ENCODE measurements at places on chromosomes 2 and 18.

DNA sequence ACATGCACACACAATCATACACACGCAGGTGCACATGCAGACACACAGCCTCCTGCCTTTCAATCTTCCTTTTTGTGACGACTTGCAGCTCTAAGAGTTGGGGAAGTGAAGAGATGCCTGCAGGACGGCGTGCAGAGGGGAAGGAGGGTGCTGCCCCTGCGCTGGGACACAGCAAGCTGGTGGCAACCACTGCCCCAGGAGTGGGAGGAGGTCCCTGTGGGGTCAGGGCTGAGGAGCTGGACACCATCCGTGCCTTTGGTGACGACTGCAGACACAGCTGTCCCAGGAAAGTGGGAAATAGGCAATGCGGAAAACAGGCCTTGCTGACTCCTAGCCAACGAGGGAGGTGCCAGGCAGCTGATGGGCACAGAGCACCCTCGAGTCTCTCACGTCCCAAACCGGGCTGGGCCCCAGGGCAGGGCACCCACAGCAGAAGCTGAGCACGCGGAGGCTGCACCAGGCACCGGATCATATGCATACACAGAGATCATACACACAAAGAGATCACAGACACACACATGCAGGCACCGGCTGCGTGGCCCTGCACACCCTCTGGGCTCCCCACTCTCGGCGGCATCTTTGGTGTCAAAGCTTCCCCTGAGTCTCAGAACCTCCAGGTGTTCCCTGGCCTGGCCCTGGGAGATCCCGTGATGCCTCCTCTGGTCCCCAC, 146.1 kb downstream of the PXDN start:
- DNase-seq: no peak

- no peak for DNase-seq
Observed at GRCh38 chr2:239339241-239339640, 61.6 kb downstream of the HDAC4 start.

DNA sequence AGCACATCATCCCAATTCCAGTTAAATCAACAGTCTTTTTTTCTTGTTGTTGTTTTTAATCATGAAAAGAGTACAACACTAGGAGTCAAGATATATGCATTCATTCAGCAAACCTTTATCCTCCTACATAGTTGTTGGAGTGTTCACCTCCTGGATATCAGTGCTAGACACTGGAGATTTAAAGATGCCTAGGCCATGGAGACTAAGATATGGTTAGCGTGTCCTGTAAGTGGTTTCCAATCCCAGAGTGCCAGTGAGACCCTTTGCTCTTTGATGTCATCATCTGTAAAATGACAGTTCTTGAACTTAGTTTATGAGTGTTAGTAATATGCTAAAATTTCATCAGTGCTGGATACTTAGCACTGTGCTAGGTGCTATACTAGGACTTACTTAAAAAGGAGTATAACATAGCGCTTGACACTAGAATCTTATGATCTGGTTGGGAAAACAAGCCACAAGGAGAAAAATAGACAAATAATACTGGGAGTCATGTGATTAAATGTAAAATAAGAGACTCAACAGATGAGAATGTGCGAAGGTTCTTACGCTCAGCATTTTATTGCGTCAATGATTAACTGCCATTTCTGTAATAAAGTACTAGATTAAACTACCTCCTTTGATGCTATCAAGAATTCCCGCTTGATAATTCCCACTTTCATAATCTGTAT, 31.5 kb downstream of the BABAM2 start:
- DNase-seq: no peak

DNA sequence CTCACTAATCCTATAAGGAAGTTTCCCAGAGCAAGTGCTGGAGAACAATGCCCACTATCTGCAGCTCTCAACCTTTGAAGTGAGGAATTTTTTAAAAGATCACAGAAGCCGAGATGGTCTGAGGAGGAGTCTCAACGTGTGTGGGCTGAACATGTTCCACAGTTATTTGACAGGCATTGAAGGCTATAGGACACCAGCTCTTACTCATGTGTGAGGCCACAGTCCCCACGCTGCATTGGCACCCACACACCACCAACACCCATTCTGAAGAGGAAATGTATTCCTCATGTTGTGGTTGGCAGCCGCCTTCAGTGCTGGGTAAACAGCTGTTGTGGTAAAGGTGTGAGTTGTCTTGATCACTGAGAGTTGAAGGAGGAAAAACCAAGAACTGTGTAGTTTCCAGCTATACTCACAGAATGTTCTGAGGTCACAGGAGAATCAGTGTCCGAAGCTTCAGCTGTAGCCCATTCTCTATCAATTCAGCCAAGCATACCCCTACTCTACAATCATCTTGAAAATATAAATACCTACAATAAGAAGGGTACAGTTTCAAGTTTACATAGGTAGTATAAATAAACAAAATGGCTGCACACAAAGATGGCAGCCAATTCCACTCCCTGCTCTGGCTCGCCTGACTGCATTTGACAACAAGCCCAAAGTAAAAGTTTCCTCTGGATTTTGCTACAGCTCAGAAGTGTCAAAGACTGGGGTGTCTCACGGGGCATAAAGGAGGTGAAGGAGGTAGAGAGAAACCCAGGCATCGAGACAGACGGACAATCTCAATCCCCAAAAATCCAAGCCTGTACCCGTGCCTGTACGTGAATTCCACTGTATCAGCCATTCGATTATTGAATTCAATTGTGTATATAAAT, 12.1 kb downstream of the CD226 start:
- DNase-seq: peak; percentile 46

DNA sequence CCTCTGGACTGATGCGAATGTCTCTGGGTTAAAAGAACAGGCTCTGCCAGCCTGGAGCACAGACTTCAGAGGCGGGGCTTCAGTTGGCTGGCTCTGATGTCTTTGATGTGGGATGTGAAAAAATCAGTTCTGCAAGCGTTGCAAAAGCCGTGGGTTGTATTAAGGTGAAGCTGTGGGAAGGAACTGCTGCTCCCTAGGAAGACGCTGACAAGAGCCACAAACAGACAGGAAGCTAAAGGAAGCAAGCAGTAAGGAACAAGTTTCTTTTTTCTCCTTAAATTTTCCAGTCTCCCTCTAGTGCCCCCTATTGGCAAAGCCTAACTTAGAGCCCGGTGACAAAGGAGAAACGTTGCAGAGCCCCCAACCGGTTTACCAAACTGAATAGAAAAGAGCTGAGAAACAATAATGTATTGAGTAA, 239.0 kb downstream of the CCDC178 start:
- no peak for DNase-seq

DNA sequence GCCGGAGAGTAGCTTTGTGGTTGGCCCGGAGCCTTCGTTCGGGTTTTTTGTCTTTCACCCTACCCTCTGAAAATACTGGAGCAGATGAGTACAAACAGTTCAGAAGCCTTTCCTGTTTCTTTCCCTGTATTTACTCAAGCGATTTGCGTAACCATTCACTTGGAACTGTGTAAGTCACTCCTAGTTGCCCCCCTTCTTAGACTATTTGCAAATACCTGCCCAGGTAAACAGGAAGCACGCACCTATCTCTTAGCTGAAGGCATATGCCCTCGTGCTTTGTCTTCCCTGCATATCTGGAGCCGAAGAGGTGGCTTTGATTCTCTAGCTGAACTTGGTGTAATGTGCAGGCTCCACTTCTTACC, 1.4 kb downstream of the KCNS3 start:
- no peak for DNase-seq

- no peak for DNase-seq
Observed at GRCh38 chr18:68056936-68057335, 540.4 kb upstream of the DSEL start.

All from activated naive CD4-positive, alpha-beta T cell (primary cell).